ENCODE measurements at places on chromosomes 11 and 22. TPM values are rescaled to one million over a fixed set of nuclear protein-coding genes. Genes with fewer than 3 reads are reported as not detected.

- no peaks in the 10 kb centered on the region for H3K4me1 ChIP-seq
- DNase-seq = no peak
- no peaks in the 10 kb centered on the region for H3K27me3 ChIP-seq
Observed at GRCh38 chr11:49405743-49406142, 197.3 kb upstream of the FOLH1 start.

IL18BP gene
- 30.7 TPM for total RNA-seq

CRACR2B gene
- 9.7 TPM for total RNA-seq

- H3K27me3 ChIP-seq = peaks cover 36% of the 10 kb centered on the region
- H3K27ac ChIP-seq = no peak overlapping the region
- H3K36me3 ChIP-seq = no peaks in the 10 kb centered on the region
- peaks cover 18% of the 10 kb centered on the region for H3K4me1 ChIP-seq
Observed at GRCh38 chr11:61588728-61589191, 7.9 kb upstream of the SYT7 start.

CNTF gene
- 5.9 TPM for total RNA-seq

DNA sequence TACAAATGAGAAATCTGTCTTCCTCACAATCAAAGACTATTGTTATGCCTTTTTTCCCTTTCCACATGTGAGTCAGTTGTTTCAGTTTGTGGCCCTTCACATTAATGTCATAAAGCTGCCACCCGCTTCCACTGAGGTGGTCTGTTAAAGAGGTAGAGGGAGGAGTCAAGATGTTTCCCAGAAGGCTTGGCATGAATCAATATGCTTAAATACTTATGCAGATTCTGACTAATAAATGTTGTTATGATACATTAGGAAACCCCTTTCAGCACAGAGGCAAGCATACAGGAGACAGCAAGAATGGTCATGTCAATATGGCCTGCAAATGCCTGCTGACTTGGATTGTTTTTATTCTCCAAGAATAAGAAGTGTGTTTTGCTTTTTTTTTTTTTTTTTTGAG is 6.5 kb downstream of the RTN3 start:
- H3K36me3 ChIP-seq = no peaks in the 10 kb centered on the region
- H3K27ac ChIP-seq = no peak overlapping the region
- H3K4me3 ChIP-seq = no peak overlapping the region
- DNase-seq = no peak
- H3K4me1 ChIP-seq = peaks cover 2% of the 10 kb centered on the region

GRCh38 chr11:96254087-96254486 is 88.9 kb downstream of the MAML2 start:
- peak overlapping the region; percentile 95 for H3K27ac ChIP-seq
- H3K27me3 ChIP-seq = no peaks in the 10 kb centered on the region
- H3K4me1 ChIP-seq = peaks cover 69% of the 10 kb centered on the region
- H3K4me3 ChIP-seq = peak overlapping the region; percentile 7
- peak; percentile 33 for DNase-seq
